ENCODE measurements at places on chromosomes 4 and X.

DNA sequence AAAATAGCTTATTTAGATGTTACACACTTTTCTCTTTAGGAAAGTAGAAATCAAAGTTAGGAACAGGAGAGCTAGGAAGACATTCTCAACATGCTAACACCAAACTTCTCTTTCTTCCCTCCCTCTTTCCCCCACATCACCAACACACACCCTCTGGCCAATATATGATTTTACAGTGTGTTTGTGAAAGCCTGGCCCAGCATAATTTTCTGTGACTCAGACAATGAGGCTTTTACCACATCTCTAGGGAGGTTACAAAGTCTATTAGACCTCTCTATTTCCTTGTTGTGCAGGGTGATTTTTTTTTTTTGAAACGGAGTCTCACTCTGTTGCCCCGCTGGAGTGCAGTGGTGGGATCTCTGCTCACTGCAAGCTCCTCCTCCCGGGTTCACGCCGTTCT is 189.9 kb downstream of the AASDH start:
- H3K4me1 ChIP-seq: peaks cover 30% of the 10 kb centered on the region
- peaks cover 6% of the 10 kb centered on the region for H3K36me3 ChIP-seq
- no peak overlapping the region for H3K4me3 ChIP-seq
- no peak for DNase-seq
- no peaks in the 10 kb centered on the region for H3K27me3 ChIP-seq

DNA sequence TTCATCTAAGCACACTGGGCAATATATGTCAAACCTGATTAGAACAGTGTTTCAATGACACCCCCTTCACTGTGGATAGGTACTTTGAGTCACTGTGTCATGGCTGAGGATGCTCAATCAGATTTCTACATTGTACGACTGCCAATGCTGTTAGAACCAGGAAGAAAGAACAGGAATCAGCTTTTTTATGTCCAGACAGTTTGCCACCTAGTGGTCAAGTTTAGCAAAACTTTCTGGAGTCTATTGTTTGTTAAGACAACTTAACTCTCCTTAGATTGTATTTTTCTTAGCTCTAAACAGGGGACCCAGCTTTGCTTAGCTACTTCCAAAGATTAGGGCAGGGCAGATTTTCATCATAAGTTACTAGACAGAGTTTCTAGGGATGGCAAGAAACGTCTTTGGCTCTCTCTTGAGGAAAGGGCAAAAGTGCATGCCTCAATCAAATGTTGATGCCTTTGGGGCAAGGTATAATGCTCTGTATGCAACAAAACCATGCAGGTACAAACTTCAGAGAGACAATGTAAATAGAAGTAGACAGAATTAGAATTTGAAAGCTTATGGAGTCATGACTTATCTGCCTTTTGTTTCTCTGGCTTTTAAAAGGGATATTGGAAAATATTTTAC is 40.5 kb upstream of the BMP3 start:
- no peaks in the 10 kb centered on the region for H3K36me3 ChIP-seq
- H3K4me1 ChIP-seq: no peaks in the 10 kb centered on the region
- peak; percentile 20 for DNase-seq
- H3K27me3 ChIP-seq: peaks cover 10% of the 10 kb centered on the region

- H3K27me3 ChIP-seq: no peaks in the 10 kb centered on the region
- peaks cover 4% of the 10 kb centered on the region for H3K36me3 ChIP-seq
- H3K27ac ChIP-seq: no peak overlapping the region
- H3K4me3 ChIP-seq: no peak overlapping the region
- no peak for DNase-seq
- H3K4me1 ChIP-seq: no peaks in the 10 kb centered on the region
Measured at GRCh38 chrX:77693594-77693993, 92.4 kb downstream of the ATRX start.

GRCh38 chrX:44747317-44747716 is 96.5 kb upstream of the DUSP21 start:
- no peak overlapping the region for H3K27ac ChIP-seq
- H3K4me3 ChIP-seq: no peak overlapping the region
- H3K27me3 ChIP-seq: no peaks in the 10 kb centered on the region
- no peaks in the 10 kb centered on the region for H3K36me3 ChIP-seq
- no peak for DNase-seq

DNA sequence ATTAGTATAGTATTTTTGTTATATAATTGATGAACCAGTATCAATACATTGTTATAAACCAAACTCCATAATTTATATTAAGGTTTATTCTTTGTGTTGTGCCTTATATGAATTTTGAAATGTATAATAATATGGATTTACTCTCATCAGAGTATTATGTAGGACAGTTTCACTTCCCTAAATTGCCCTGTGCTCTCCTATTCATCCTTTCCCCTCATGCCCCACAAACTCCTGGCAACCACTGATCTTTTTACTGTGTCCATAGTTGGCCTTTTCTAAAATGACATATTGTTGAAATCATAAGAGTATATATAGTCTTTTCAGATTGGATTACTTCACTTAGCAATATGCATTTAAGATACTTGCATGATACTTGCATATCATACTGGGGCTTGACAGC is 958.1 kb upstream of the GRID2 start:
- no peaks in the 10 kb centered on the region for H3K36me3 ChIP-seq
- H3K4me3 ChIP-seq: no peak overlapping the region
- H3K4me1 ChIP-seq: no peaks in the 10 kb centered on the region
- no peaks in the 10 kb centered on the region for H3K27me3 ChIP-seq

- H3K36me3 ChIP-seq: no peaks in the 10 kb centered on the region
- H3K27ac ChIP-seq: no peak overlapping the region
Measured at GRCh38 chr4:8115916-8116315, 42.7 kb downstream of the ABLIM2 start.

GRCh38 chr4:24322511-24322910 is 261.8 kb downstream of the DHX15 start:
- peaks cover 23% of the 10 kb centered on the region for H3K4me1 ChIP-seq
- no peak for DNase-seq
- H3K4me3 ChIP-seq: no peak overlapping the region

- H3K27me3 ChIP-seq: peaks cover 16% of the 10 kb centered on the region
- no peaks in the 10 kb centered on the region for H3K4me1 ChIP-seq
- no peak overlapping the region for H3K27ac ChIP-seq
- no peaks in the 10 kb centered on the region for H3K36me3 ChIP-seq
Measured at GRCh38 chr4:154720618-154721267, 23.1 kb upstream of the LRAT start.

GRCh38 chr4:127400731-127401346 is 231.9 kb upstream of the INTU start:
- no peaks in the 10 kb centered on the region for H3K27me3 ChIP-seq
- H3K27ac ChIP-seq: no peak overlapping the region

DNA sequence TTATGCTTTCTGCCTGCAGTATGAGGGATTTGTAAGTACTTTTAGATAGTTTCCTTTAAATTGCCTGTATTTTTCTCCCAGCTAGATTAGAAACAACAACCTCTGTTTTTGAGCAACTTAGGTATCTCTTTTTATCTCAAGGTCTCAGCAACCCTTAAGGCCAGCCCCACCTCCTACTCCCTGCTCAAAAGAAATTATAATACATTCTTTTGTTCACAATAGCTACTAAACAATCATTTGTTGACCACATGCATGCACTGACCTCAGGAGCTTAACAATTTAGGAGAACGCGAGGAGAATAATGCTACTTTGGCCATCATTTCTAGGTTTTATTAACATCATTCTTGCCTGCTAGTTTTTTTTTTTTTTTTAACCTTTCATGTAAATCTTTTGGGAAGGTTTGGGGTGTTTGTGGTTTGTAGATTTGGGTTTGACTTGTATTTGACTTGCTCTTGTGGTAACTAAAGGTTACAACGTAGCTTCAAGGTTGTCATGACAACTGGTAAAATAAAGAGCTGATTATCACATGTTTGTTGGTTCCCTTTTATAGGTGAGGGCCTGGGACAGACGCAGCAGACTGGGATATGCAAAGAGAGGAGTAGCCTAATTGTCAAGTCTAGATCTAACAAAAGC is 145.4 kb upstream of the PLAC1 start:
- H3K4me3 ChIP-seq: peak overlapping the region; percentile 5
- H3K36me3 ChIP-seq: no peaks in the 10 kb centered on the region
- H3K4me1 ChIP-seq: peaks cover 34% of the 10 kb centered on the region
- H3K27me3 ChIP-seq: no peaks in the 10 kb centered on the region
- no peak for DNase-seq
- H3K27ac ChIP-seq: no peak overlapping the region

- H3K4me3 ChIP-seq: no peak overlapping the region
- peaks cover 5% of the 10 kb centered on the region for H3K4me1 ChIP-seq
- no peaks in the 10 kb centered on the region for H3K27me3 ChIP-seq
- no peak for DNase-seq
- no peak overlapping the region for H3K27ac ChIP-seq
Measured at GRCh38 chr4:156751486-156751885, 220.1 kb downstream of the PDGFC start.

DNA sequence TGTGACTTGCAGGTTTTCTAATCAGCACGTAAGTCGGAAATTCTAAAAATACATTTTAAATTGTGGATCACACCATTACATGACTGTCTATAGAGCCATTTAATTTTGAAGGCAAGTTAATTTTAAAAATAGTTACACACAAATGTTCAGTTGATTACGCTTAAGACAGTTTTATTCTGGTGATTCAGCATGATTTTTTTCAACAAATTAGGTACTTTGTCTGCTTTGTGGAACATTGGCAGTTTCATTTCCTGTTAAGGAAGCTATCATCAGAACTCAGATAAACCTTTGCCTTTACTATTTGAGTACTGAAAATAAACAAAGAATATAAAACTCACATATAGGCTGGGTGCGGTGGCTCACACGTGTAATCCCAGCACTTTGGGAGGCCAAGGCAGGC is 19.5 kb downstream of the SAT1 start:
- DNase-seq: no peak
- H3K4me3 ChIP-seq: no peak overlapping the region
- peaks cover 36% of the 10 kb centered on the region for H3K4me1 ChIP-seq
- no peaks in the 10 kb centered on the region for H3K27me3 ChIP-seq
- H3K36me3 ChIP-seq: no peaks in the 10 kb centered on the region
- no peak overlapping the region for H3K27ac ChIP-seq

DNA sequence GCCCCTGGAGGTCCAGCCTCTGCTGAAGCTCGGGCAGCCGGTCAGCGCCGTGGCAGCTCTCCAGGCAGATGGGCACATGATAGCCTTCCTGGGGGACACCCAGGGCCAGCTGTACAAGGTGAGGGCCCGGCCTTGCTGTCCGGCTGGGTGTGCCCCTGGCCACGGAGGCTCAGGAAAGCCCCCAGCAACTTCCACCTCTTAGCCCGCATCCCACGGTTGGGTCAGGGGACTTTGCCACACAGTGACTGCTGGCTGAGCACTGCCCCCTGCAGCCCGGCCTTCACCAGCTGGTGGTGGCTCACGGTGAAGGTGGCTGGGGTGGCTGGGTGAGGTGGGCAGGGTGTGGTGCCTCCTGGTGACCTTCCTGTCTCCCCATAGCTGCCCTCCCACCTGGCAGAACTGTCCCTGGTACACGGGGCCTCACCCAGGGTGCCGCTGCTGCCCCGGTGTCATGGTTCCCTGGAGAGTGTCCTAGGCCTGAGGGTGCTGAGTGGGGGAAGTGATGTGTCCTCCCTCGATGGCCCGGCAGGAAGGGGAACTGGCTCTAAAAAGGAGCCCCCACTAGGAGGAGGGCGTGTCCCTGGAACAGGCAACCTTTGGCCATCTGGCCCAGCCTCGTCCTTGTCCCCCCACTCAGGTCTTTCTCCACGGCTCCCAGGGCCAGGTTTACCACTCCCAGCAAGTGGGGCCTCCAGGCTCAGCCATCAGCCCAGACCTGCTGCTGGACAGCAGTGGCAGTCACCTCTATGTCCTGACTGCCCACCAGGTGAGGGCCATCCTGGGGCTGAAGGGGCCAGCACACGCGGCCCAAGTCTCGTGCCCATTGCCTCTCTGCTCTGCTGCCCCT is 4.5 kb downstream of the PLXNB3 start:
- peaks cover 12% of the 10 kb centered on the region for H3K4me1 ChIP-seq
- no peak overlapping the region for H3K4me3 ChIP-seq
- DNase-seq: no peak
- H3K27ac ChIP-seq: no peak overlapping the region

DNA sequence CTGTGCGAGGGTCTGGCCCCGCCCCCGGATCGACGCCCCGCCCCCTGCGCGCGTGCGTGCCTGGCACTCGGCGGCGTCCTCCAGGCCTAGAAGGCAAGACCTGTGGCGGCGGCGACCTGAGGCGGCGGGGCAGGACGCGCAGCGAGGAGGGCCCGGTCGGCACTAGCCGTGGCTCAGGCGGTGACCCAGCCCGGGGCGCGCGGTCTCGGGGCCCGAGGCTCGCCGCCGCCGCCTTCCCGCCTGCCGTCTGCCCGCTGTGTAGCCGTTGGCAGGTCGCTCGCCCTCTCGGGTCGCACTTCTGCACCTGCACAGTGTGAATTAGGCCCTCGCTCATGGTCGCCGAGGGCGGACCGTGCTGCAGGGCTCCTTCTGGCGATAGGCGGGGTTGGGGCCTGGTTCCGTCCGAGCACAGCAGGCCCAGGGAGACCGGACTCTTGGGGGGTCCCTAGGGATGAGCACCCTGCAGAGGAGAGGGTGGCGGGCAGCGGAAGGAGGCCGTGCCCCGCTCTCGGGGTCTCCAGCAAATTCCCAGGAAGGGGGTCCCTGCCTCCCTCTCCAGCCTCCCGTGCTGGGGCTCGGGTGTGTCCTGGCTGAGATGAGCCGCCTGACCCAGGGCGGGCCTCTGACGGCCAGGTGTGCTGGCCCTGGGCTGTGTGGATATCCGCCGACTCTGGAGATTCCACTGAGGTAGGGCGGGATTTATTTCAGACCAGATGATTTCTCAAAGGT is 557 bp upstream of the FAM53A start:
- H3K27ac ChIP-seq: no peak overlapping the region
- no peak for DNase-seq
- peak overlapping the region; percentile 34 for H3K4me3 ChIP-seq
- peaks cover 31% of the 10 kb centered on the region for H3K27me3 ChIP-seq
- peaks cover 14% of the 10 kb centered on the region for H3K4me1 ChIP-seq

All from neural crest cell (in vitro differentiated cells).